H4 (cell line): ENCODE measurements at places on chromosomes 4 and X. TPM values are rescaled to one million over a fixed set of nuclear protein-coding genes. Genes with fewer than 3 reads are reported as not detected.

MCF2 gene
- total RNA-seq = 0.49 and 0.95 TPM in 2 replicates

ITGB1BP2 gene
- 1.4 TPM in 1 of 2 replicates, not detected in the other for total RNA-seq

NDP gene
- total RNA-seq = 0.39 TPM in 1 of 2 replicates, not detected in the other

- DNase-seq = no peak
Measured at GRCh38 chr4:110666030-110666429, 43.2 kb upstream of the PITX2 start.

- no peak for DNase-seq
Measured at GRCh38 chr4:120354381-120354780, 287.7 kb upstream of the MAD2L1 start.

DNA sequence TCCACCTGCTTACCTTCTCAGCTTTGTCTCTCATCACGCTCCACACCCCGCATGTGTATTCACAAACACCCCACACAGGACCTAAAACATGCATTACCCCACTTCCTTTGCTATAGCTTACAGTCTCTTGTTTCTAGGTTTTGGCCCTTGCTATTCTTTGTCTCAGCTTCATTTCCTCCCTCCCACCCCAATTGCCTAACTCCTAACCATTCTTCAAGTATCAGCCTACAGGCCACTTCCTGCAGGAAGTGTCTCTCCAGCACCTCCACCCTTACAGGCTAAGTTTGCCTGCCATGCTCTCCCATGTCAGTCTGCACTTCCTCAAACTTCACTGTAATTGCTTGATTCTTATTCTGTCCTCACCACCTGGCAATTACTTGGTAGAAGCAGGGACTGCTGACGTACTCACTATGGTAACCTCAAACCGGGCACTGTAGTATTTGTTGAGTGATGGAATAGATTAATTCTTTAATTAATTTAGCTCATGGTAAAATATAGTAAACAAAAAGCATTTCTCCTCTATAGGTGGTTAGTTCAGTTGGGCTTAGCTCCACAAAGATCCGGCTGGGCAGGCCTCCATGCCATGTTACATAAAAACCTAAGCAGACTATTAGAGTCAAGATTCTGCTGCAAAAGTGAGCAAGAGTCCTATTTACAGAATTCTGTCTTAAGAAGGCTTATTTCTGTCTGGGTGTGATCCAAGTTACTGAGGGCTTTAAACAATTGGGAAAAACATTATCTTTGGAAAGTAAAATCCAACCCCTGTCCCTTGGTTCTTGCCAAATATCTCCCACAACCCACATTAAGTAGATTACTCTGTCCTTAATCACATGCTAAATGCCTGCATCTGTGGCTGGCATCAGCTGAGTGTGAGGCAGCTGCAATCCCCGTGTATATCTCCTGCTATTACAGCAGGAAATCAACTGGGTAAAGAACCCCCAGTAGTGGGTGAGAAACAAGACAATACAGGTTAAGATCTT lies 124.7 kb upstream of the CPEB2 start:
- DNase-seq = peak; percentile 35

GRCh38 chr4:130955520-130955919 lies 1859.6 kb downstream of the C4orf33 start:
- no peak for DNase-seq

- DNase-seq = no peak
Measured at GRCh38 chr4:98745366-98745765, 87.0 kb upstream of the TSPAN5 start.

- DNase-seq = no peak
Measured at GRCh38 chrX:110228453-110228852, 89.4 kb downstream of the AMMECR1 start.

- DNase-seq = no peak
Measured at GRCh38 chr4:188143731-188144130, 4.5 kb downstream of the TRIML1 start.

DNA sequence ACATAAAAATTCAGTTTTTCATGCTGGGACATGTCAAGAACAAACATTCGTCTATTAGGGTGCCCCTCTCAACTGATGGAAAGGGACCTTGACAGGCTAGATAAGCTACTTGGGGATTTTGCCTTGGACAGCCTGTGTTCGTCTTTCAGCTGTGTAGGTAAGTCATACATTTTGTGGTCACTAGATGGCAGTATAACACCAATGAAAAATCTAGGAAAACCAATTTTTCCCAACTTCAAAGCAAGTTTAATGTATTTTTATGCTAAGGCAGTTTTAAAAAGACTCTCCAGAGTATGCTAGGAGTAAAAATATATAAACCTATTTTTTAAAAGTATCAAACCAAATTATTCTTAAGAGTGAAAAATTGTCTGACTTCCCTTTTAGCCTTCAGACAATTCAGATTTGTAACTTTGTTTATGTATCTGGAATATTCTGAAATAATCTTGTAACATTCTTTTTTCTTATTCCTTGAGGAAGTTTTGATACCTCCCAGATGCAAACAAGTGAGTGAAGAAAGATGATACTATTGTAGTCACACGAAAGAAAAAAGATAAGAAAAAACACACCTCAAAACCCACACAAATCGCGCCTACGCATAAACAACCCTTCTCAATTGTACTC lies 158.3 kb downstream of the CPE start:
- peak; percentile 48 for DNase-seq

GRCh38 chr4:2172161-2172560 lies 69.8 kb downstream of the HAUS3 start:
- DNase-seq = no peak
